ENCODE measurements at places on chromosomes 2 and 18.

GRCh38 chr2:26178746-26179436 lies 6.0 kb downstream of the GAREM2 start:
- DNase-seq = no peak

DNA sequence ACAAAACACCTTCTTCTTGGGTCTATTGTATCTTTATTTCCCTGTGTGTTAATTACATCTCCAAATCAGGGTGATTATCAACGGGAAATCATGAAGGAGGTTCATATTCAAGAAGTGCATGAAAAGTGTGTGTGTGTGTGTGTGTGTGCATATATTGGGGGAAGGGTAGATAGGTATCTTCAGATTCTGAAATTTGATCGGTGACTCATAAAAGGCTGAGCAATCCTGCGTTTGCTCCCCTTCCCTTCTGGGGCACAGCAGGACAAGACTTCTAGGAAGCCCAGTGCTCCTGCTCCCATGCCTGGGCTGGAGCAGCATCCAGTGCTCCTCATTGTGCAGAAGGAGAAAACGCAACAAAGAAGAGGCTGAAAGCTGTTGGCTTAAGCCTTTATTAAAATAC lies 25.8 kb downstream of the MC5R start:
- DNase-seq = no peak

DNA sequence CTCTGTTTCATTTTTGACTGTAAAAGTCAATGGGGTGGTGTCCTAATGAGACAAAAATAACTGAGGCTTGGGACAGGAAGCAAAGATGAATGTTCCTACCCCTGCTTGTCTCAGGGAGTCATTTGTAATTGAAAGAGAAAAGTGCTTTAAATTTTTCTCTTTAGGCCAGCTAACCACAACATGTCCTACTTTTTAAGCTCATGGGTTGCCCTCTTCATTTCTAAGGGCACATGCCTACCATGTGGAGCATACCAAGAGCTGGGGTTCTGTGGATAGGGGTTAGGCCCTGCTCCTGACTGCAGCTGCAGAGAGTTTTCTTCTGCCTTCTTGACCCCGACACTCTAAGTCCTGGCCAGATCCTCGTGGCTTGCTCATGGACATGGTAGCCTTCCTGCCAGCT lies 96.8 kb upstream of the ARL4C start:
- DNase-seq = no peak

DNA sequence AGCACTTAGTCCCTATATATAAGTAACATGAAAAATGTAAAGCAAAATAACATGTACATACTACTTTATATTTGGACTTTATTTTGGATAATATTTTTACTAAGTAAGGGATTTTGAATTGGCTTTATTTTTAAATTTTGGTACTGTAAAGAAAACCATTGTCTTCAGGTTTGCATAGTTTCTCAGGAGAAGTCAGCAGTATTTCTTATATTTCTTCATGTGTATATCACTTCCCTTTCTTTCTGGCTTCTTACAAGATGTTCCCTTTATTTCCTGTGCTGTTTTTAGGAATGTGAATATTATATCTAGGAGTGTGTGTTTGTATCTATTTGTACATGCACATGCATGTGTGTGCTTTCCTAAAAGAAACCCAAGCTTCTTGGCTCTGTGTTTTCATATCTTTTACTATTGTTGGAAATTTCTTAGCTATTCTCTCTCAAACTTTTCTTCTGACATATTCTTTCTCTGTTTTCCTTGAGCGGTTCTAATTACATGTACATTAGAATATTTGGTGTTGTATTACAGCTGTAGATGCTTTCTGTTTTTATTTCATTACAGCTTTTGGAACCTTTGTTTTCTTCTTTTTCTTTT lies 1549.7 kb upstream of the ACVR2A start:
- DNase-seq = no peak

DNA sequence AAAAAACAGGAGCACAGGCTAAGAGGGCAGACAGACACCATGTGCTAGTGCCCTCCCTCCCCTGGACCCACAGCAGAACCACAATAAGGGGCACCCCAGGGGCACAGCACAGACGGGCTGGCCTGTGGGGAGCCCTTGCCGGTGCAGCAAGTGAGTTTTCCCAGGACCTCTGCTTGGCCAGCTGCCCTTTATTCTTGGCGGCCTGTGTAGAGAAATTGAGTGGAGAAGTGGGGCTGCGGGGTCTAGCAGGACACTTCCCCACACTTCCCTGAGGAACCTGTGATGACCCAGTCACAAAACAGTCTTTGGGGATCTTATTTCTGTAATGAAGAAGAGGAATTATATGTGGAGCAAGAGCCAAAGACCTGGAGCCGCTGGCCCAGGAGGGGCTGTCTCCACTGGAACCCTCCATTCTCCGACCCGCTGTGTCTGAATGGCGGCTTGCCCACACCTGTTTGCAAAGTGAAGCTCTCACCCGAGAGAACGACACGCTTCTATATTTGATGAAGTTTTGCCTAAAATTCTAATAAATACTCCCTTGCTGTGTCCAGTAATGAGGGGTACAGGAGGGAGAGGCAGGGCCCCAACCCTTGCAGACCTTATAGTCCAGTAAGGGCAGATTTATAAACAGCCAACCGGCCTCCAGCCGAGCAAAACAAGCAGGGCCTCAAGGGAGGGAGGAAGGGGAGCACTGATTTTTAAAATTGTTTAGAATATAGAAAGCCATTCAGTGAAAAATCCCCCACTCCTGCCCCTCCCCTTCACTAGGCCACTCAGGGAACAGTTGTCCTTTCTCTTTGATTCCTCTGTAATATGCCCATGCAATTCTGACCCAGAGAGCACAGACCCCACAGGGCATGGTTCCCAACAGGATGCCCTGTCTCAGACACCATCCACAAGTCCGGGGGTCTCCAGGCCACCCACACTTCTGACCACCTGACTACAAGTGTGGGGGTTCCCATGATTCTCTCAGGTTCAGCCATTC lies 44.7 kb upstream of the SNED1 start:
- no peak for DNase-seq

- DNase-seq = no peak
Observed at GRCh38 chr2:202034249-202035088, 814 bp downstream of the FZD7 start.

Data from CD8-positive, alpha-beta memory T cell (primary cell).